T-helper 1 cell (primary cell): ENCODE measurements at places on chromosomes 7 and 10.

DNA sequence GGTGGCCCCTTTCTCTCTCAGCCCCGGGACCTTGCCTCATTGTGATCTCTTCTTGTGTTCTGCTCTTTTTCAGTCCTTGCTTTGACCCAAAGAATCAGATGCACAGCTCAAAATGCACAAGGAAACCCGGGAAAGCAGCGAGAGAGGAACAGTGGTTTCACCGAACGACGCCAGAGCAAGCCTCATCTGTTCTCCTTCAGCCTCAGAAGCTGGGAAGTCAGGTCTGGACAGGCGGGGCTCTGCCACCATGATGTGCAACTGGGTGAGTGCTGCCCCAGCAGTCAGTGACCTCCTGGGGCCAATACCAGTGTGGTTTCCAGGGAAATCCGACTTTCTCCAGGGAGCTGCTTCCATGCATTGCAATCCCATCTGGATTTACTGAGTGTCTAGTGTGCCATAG, 133.4 kb downstream of the PRKCQ start:
- no peak for DNase-seq

- DNase-seq: no peak
These were observed 46.5 kb downstream of the FAS start for GRCh38 chr10:89037096-89037495.

DNA sequence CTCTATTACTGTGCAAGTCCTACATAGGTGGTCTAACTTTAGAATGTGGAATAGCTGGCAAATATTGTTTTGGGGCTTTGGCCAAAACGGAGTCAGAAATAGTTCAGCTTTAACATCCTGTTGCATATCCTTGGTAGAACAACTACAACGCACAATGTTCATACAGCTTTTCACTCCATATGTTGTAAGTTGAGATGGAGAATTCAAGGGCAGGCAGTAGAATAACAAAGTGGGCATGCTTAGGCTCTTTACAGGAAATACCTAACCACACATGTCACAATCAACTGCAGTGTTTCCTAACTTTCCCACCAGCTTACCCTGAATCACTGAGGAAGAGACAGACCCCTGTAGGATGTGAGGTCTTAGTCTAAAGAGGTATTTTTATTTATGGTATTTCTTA, 122.3 kb downstream of the PPP1R3A start:
- no peak for DNase-seq

GRCh38 chr7:42213093-42213492, 23.9 kb downstream of the GLI3 start:
- no peak for DNase-seq

- no peak for DNase-seq
These were observed 50.3 kb downstream of the SLIT1 start for GRCh38 chr10:97135464-97135863.

DNA sequence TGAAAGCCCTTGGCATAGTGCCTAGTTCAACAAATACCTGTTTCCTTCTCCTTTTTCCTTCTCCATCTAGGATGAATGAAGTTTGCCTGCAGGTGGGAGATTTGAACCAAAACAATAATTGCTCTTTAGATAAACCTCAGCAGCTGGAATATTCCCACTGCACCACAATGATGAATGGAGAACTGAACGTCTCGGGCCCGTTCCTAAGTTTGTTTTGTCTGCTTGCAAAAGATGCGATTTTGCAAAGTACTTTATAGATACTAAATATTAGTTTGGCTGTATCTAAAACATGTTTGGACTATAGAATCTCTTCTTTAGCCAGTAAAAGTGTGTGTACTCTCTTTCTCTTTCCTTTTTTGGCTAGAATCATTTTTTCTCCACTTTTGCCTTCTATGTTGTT, 75.8 kb upstream of the BMPER start:
- no peak for DNase-seq

DNA sequence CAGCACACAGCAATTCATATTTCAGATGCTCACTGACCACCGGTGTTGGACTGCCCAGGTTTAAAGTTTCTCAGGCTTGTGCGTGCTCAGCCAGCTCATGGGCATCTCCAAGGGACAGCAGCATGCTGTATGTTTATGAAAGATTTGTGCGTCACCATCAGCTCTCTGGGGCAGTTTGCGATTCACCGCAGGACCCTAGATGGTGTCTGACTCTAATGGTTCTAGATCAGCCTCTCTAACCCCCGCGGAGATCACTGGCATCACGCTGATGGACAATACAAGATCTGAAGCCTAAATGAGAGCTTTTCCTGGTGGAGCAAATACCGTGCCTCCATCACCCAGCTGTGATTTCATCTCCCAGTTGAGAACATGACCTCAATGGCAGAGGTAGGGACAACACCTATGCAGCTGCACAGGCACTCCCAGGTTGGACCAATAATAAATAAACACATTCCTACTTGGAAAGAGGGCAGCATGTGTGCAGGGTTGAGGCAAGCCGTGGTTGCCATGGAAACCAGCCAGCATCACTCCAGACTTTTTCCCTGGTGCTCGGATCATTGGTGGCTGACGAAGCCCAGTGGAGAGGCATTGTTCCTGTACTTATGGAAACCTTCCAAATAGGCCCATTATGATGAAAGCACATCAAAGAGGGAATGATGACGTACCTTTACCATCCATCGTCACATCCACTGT, 253.6 kb downstream of the KCNMA1 start:
- no peak for DNase-seq

DNA sequence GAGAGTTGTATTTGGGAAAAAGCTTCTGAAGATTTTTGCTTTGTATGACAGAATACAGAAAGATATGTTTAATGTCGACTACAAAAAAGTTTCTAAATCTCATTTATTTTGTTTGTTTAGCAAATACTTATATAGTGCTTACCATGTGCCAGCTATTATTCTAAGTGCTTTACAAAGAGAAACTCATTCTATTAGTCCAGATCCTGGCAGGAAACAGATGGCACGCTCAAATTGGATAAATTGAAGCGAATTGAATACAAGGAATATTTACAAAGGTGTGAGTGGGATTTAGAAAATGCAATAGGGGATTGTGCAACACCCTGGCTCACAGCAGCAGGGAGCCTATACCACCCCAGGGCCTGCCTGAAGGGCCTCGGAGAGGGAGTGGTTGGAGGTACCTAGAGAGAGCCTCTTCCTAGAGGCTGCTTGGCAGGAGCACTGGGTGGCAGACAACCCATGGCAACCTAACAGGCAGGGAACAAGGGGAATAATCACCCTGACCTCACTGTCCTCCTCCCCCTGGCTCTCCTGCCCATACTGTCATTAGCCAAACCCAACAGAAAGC, 27.6 kb upstream of the FAM204A start:
- DNase-seq: no peak

DNA sequence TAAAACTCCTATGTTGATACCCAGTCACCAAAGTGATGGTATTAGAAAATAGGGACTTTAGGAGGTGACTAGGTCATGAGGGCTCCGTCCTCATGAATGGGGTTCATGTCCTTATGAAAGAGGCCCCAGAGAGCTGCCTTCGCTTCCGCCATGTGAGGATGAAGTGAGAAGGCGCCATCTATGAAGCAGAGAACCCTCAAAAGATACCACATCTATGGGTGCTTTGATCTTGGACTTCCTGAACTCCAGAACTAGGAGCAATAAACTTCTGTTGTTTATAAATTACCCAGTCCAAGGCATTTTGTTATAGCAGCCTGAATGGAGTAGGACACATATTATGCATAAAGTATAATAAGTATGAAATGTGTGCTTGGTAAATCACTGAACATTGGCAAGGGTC, 8.1 kb upstream of the PDSS1 start:
- DNase-seq: no peak

DNA sequence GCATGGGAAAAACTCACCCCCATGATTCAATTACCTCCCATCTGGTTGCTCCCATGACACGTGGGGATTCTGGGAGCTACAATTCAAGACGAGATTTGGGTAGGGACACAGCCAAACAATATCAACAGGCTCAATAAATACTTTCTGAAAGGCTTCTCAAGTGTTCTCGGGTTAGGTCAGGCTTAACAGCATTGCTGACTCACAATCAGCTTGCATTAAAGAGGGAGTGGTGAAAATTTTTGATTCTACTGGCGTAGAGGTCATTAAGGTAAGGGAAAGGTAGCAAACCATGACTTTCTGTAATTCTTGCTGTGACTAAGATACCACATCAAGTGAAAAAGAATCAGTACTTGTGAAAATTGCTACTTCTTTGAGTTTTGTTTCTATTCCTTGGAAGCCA, 126.4 kb downstream of the JCAD start:
- no peak for DNase-seq

GRCh38 chr10:123149568-123150270, 1.8 kb downstream of the HMX2 start:
- DNase-seq: no peak

GRCh38 chr7:128791121-128791971, at the start of gene CCDC136:
TSS of gene CCDC136 (plus strand) at chr7:128791968. CDS start at chr7:128792412, 444 bp downstream.
- peak; percentile 72 for DNase-seq
